ENCODE measurements at places on chromosomes 5 and 9.

DNA sequence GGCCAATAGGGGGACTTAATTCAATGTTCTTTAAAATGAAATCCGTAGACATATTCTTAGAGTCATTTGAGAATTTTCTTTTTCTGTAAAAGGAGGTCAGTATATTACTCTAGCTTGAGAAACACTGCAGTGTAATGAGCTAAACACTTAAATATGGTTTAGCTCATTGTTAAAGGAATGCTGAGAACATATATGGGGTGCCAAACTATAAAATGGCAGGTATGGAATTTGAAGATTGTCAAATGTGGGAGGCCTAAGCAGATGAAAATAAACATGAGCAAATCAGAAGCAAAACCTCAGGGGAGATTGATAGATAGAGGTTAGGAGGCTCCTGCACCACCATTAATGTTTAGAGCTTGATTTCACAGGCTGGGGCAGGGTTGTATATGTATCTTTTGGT lies 57.9 kb downstream of the STX17 start:
- no peak for DNase-seq

DNA sequence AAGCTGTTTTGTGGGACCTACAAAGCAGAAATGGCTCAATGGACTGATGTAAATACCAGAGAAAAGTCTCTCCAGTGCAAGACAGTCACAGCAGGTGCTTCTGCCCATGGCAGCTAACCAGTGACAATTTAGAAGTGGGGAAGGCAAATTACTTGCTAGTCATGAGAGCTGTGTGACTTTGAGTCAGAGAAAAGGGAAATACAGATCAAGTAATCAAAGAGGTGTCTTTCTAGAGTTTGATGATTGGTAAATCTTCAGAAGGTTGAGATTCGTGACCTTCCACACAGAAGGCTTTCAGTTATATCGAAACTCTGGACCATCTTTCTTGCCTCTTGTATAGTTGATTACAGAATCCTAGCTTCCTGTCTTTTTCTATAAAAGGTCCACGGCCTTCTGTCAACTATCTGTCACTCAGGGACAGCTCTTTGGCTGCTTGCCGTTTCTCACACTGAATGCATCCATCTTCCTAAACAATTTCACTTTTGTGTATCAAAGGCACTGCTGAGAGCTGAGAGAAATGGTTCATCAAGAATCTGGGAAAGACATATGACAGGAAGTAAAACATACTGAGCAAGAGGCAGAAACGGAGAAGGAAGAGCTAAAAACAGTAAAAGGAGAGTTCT lies 993.9 kb upstream of the ACO1 start:
- peak; percentile 78 for DNase-seq

DNA sequence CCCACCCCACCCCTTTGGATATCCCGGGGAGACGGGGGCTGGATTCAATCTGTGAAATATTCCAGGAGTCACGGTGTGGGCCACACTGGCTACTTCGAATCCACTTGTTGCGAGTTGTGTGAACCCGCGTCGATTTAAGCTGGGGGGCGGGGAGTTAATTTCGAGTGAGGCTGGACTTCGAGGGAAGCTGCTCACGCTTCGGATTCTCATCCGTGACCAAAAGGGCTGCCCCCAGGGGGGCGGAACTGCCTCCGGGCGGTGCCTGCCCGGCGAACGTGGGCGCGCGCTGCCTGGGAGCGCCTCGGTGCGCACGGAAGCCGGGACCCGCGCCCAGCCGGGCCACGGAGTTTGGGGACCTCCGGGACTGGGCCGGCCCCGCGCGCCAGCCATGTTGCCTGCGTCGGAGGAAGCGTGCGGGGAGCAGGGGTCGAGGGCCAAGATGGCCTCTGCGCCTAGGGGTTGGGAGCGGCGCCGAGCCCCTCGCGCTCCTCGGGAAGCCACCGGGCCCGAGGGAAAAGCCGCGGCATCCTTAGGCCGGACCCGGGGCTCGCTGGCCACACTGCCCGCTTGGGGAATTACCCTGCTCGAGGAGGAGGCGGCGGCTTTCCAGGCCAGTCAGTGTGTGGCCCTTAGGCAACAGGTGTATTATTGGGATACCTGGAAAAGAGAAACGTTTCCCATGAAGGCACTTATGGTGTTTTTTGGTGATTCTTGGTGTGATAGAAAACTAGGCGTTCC lies 975 bp downstream of the OCLN start:
- DNase-seq, result no peak

DNA sequence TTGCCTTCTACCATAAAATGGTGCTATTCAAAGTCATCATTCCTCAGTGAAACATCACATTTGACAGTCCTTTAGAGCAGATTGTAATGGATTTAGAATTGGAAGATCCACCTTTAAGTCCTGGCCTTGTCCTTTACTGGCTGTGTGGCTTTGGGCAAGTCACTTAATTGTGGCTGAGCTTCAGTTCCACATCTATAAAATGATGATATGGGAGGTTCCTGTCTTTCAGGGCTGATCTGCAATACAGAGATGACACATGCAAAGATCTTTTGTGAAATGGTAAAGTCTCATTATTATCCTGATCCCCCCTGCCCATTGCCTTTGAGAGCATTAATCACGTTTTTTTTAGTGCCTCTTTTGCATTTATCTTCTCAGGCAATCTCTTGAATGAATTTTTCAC lies 58.2 kb downstream of the ZFAND5 start:
- no peak for DNase-seq

DNA sequence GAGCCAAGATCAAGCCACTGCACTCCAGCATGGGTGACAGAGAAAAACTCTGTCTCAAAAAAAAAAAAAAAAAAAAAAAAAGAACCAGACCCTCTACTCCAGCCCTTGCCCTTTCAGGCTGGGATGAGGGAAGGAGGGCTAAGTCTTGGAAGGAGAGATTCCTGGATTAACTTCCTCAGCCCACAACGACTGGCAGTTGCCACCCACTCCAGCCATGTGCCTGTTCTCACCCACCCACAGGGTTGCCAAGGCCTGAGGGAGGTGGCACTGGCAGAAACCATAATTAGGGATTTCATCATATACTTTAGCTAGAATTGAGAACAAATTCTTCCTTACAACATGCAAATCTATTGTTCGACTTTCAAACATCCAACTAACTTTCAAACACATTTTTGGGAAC lies 87.8 kb upstream of the SLC30A5 start:
- no peak for DNase-seq

DNA sequence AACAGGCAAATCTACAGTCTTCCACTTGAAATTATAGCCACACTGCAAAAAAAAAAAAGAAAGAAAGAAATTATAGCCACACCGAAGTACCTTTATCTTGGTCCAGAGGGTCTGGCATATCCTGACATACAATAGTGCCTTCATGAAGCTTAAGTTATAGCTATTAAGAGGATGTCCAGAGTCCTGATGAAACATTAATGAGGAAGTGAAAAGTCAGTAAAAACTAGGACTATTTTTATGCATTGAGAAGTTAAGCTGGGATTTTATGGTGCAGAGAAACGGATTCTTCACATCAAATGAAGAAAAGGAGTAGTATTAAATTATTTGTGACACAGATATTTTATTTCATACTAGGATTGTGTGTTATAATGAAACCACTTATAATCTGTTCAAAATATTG lies 123.9 kb downstream of the SV2C start:
- no peak for DNase-seq

DNA sequence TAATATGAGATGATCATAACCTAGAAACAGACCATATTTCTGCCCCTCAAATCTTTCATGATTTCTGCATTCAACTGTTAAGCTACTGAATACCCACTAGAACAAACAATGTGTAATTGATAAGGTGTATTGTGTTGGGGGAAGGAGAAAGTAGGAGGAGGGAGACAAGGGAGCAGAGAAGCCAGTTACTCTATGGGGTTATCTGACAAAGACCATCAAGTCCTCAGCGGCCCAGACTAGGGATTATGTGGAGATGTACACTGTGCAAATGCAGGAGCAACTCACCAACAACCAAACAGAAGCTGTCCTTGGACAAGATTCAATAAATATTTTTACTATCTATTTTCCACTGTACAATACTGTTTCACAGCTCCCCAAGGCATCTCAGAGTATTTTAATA lies 2.7 kb downstream of the NRG2 start:
- DNase-seq, result no peak

DNA sequence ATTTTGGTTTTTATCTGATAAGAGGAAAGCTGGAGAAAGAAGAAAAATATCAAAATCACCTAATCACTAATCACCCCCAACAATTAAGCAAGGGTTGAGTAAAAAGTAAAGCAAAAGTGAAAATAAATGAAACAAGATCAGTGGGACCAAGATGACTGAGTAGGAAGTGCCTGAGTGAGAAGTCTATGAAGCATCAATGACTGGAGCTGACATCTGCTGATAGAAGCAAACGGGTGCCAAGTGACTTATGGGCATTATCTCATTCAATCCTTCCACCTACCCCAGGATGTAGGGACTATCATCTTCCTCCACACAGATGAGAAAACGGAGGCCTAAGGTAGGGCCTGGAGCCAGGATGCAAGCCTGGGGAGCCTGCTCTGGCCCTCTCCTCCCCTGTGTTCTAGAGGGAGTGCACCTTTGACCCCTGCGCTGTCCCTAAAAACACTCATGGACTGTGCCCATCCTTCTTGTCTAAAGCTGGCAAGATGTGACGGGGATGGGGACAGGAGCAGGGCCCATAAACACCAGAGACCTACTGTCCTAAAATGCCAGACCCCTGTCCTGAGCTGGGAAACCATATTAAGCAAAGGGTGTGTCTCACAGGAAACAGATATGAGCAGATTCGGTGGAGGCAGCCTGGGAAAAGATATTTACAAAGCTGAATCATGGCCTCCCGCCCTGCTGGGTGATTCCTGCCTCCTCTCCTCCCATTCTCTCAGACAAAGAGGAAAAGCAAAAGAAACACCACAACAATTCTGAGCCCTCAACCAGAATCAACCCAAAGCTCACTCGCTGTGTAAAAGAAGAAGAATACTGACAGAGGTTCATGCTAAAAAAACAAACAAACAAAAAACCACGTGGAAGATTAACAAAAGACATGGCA lies 116.0 kb downstream of the AUH start:
- DNase-seq, result no peak

GRCh38 chr5:126097876-126098275 lies 325.3 kb upstream of the GRAMD2B start:
- DNase-seq, result no peak

GRCh38 chr9:129854588-129855110 lies 19.4 kb downstream of the USP20 start:
- DNase-seq, result no peak

GRCh38 chr9:76561900-76562299 lies 102.9 kb downstream of the GCNT1 start:
- no peak for DNase-seq

DNA sequence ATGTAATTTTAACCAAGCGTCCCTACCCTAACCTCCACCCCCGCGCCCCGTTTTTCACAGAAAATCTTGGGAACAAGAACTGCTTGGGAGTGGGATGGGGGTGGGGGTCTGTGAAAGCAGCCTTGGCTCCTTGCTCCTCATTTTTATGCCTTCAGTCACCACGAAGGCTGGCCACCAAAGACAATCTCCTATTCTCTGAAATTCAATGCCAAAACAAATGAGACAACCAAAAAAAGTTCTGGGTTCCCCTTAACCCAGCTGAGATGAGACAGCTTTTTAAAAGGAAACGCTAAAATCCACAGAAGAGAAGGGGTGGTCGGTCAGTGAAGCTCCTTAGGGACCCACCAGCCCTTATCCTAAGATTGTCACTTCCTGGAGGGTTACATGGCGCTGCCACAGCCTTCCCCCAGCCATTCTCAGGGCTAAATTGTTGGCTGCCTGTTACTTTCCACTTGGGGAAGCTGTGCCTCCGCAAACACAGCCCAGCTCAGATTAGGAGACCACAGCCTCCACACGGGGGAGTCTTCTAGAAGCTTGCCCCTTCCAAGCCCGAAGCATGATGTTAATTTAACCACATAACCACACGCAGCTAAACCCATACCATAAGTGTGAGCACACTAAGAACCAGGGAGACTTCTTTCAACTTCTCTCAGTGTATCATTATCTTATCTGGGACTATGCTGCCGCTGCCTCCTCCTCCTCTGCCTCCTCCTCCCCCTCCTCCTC lies 136.3 kb downstream of the FOXD1 start:
- no peak for DNase-seq

- DNase-seq, result no peak
These were observed 245.3 kb downstream of the ADGRV1 start for GRCh38 chr5:90803876-90804275.

GRCh38 chr9:111005746-111006470 lies 32.4 kb downstream of the LPAR1 start:
- no peak for DNase-seq

- DNase-seq, result no peak
These were observed 4.3 kb upstream of the TIFAB start for GRCh38 chr5:135456238-135457099.

DNA sequence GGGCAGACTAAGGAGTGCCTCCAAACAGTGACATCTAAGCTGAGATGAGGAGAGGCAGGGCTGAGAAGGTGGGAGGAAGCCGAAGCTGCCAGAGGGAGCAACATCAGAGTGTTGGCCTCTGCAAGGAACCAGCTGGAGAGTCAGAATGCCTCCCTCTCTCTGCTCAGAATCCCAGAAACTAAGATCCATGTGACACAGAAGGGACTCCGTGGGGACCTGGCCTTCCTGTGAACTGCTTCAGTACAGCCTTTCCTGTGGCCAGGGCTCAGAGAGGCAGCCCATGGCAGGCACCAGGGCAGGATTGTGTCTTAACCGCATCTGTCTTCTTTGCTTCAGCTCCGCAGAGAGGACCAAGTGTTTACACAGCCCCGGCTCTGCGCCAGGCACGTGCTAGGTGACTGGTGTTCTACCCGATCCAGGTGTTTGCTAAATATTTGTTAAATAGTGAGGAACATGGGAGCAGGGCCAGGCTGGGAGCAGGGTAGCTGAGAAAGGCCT lies 33.5 kb downstream of the KCNMB1 start:
- no peak for DNase-seq

DNA sequence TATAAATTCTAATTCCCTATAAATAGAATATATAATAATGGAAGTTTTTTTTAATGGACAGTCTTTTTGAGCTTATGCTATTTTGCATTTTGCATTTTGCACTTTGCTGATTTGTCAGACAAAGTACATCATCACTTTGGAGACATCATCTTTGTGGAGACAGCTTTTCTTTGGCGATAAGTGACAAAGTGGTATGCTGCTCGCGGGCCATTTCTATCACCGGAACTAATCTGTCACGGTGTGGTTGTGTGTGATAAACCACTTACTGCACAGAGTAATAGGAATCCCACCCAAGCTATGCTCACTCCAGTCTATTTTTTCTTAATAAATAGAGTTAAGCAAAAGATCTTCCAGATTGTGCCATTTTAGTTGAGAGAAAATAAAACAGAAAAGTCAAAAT lies 133.1 kb downstream of the MACIR start:
- DNase-seq, result no peak

- DNase-seq, result no peak
These were observed 5.0 kb downstream of the SMAD5 start for GRCh38 chr5:136137497-136138220.
